ENCODE measurements at places on chromosomes 7 and 10.

DNA sequence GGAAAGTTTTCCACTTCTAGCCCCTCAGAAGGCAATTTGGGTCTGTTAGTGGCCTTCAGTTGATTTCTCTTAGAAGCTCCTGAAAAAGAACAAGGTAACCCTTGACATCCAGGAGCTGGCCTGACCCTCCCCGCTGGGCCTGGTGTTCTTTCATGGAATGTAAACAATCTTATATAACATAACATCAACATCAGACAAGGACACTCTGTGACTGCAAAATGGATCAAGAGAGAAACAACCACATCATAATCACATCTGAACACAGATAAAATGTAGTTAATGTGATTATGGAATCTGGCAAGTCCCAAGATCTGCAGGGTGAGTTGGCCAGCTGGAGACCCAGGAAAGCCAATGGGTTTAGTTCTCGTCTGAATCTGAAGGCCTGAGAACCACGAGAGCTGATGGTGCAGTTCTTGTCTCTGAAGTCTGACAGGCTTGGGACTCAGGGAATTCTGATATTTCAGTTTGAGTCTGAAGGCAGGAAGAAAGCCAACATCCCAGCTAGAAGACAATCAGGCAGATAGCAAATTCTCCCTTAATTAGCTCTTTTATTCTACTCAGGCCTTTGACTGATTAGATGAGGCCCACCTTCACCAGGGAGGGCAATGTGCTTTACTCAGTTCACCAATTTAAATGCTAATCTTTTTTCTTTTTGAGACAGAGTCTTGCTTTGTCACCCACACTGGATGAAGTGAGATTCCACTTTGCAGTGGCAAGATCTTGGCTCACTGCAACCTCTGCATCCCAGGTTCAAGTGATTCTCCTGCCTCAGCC is 91.4 kb upstream of the NAMPT start:
- DNase-seq, result no peak

DNA sequence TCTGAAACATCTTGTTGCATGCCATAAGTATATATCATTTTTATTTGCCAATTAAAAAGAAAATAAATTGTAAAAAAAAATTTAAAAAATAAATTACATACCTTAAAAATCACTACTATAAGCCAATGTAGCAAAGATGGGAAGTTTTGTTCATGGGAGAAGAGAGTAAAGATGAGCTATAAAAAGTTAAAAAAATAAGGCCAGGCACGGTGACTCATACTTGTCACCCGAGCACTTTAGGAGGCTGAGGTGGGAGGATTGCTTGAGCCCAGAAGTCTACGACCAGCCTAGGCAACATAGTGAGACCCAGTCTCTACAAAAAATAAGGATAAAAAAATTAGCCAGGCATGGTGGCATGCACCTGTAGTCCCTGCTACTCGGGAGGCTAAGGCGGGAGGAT is 8.4 kb upstream of the STK32C start:
- no peak for DNase-seq

- DNase-seq, result no peak
Observed at GRCh38 chr10:131792809-131793208, 108.0 kb upstream of the PPP2R2D start.

GRCh38 chr7:117041007-117041406 is 87.7 kb downstream of the ST7 start:
- no peak for DNase-seq

DNA sequence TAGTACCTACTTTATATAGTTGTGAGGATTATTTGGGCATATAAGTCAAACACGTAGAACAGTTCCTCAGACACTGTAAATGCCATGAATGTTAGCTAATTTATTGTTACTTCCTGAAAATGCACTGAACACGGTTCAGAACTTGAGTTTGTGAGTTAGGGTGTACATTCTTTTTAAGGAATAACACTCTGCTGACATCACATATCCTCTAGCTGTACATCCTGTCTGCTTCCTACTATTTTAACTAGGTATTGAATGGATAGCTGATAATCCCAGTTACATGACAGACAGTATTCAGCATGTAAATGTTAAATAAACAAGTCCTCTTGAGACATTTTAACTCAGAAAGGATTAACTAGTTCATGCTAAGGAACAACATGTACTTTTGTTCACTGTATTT is 16.0 kb downstream of the SAMD8 start:
- no peak for DNase-seq

DNA sequence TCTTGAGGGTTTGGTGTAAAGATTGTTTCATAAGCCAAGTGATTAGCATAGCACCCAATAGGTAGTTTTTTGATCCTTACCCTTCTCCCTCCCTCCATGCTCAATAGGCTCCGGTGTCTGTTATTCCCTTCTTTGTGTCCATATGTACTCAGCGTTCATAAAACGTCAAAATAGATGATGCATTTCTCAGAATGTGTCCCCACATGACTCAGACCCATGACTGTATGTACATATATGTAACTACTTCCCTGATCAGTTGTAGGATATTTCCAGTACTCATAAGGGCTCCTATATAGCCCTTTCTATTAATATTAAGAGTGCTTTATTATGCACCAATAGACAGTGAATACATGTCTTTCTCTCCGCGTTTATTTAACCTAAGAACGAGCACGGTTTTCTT is 466.9 kb downstream of the KIF20B start:
- DNase-seq, result no peak

DNA sequence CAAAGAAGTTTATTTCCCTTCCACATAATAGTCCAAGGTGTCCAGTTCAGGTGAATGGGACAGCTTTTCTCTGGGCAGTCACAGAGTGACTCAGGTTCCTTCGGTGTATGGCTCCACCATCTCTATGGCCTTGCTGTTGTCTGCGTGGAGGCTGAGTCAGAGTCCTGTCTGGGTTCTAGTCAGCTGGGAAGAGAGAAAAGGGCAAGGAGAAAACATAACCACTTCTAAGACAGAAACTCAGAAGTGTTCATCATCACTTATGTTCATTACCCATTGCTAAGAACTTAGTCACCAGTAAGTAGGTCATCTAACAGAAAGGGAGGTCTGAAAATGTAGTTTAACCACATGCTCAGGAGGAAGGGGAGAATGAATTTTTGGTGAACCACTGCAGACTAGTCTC is 32.4 kb upstream of the CCDC7 start:
- DNase-seq, result no peak

DNA sequence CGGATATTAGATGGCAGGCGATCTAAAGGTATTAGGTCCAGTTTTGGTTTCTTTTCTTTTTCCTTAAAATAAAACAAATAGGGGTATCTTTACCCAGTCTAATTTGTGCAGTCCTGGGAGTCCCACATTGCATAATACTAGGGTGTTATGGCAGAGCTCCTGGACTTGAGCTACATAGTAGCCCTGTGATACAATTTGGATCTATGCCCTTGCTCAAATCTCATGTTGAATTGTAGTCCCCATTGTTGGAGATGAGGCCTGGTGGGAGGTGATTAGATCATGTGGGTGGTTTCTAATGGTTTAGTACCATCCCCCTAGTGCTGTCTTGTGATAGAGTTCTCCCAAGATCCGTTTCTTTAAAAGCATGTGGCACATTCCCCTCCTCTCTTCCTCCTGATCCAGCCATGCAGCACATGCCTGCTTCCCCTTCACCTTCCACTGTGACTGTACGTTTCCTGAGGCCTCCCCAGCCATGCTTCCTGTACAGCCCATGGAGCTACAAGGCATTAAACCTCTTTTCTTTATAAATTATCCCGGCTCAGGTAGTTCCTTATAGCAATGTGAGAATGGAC is 141.9 kb downstream of the RPS24 start:
- no peak for DNase-seq

DNA sequence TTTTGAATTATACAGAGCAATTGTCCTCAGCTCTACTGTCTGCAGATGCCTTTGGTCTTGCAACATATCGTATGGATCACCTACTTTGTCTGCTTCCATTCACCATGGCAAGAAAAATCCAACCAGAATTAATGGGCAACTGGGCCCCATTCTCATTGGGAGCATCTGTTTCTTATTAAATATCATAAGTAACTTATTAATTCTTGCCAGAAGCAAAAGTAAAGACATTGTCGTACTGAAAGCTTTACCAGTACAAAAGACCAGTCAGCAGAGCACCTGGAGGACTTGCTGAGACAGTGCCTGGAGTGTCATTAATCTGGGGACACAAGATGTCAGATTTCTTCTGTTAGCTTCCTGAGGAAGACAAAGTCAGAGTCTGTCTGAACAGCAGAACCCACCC is 404.5 kb downstream of the INHBA start:
- no peak for DNase-seq

DNA sequence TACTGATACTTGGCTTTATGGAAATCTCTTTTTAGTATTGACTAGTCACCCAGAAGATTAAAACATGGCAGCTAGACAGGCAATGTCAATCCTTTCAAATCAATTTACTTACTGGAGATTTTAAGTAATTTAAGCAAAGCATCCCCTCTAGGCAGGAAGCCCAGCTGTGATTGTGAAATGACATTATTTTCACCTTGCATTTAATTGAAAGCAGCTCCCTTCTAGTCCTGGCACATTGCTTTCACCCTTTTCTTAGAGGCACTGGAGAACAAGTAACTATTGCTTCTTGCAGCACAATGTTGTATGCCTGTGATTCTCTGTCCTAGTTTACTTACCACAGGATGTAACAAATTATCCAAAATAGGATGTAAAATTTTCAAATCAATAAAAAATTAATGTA is 13.3 kb downstream of the ST7 start:
- DNase-seq, result no peak

- DNase-seq, result no peak
Observed at GRCh38 chr7:132319481-132319880, 256.8 kb downstream of the PLXNA4 start.
